Neural progenitor cell (in vitro differentiated cells): ENCODE measurements at places on chromosomes 3 and 15. TPM values are rescaled to one million over a fixed set of nuclear protein-coding genes. Genes with fewer than 3 reads are reported as not detected.
A peak's percentile ranks its signal among the peaks of the same experiment; 100 is the strongest.

- H3K27ac ChIP-seq = no peak overlapping the region
- H3K36me3 ChIP-seq = no peaks in the 10 kb centered on the region
- no peaks in the 10 kb centered on the region for H3K27me3 ChIP-seq
Measured at GRCh38 chr3:72176537-72177041, 391.6 kb upstream of the PROK2 start.

The LMOD3 gene
- total RNA-seq = not detected in 2 replicates

- H3K27ac ChIP-seq = no peak overlapping the region
- no peak overlapping the region for H3K4me3 ChIP-seq
- no peak for DNase-seq
- no peaks in the 10 kb centered on the region for H3K27me3 ChIP-seq
Measured at GRCh38 chr15:93866948-93867347, 364.4 kb upstream of the MCTP2 start.

The NEK10 gene
- total RNA-seq = 0.54 and 1.1 TPM in 2 replicates

The MCF2L2 gene
- total RNA-seq = 10.4 and 11.1 TPM in 2 replicates

DNA sequence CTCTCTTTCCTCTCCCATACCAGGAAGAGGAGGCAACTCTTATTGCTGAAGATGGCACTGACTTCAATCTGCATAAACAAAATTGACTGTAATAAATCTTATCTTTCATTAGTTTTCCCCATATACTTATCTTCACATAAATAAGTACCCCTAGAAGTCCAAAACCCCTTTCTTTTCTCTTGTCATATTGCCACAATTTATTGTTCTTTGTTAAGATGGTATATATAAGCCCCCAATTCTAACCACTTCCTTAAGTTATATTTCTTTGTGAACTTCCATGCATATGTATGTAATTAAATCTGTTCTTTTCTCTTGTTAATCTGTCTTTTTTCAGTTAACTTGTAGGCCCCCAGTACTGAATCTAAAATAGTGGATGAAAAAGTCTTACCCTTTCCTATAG is 68.8 kb downstream of the TNIK start:
- H3K27ac ChIP-seq = no peak overlapping the region
- H3K4me1 ChIP-seq = peaks cover 56% of the 10 kb centered on the region
- no peak overlapping the region for H3K4me3 ChIP-seq
- no peak for DNase-seq
- no peaks in the 10 kb centered on the region for H3K27me3 ChIP-seq

DNA sequence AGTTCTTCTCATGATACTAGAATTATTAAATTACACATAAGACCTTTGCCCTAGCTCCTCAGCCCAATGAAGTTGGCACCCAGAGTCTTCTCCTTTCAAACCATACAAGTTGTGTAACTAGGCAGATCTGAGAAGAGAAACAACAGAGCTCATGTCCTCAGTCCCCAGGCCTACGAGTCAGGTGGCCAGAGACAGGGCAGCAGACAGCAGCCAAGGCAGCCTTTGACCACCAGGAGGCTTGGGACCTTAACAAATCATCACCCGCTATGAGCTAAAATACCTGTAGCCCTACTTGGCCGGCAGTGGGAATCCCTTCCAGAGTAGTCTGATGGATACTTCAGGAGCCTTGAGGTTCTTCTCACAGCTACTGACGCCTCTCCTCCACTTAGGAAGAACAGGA is 18.3 kb downstream of the STIMATE start:
- DNase-seq = no peak
- peaks cover 5% of the 10 kb centered on the region for H3K4me1 ChIP-seq
- H3K36me3 ChIP-seq = no peaks in the 10 kb centered on the region
- H3K27me3 ChIP-seq = no peaks in the 10 kb centered on the region
- no peak overlapping the region for H3K27ac ChIP-seq

DNA sequence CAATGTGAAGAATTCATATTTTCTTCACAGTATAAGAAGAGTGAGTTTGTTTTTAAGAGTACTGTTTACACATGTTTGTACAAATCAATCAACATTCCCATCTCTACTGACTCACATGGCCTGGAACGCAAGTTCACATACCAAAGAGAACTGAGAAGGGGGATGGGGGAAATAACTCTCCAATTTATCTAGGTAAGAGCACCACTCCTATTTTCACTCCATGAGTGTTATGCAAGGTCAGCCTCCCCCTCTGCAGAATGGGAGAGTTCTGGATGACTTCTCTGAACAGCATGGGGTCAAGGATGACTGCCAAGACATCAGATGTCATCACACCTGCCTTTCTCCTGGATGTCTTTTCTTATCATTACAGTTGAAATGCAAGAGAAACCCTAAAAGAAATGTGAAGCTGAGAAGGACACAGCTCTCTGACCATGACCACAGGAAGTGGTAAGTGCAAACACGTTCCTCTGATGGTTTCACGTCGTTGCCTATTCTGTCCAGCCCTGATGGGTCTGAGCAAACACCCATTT is 95.2 kb downstream of the SEMA6D start:
- H3K4me1 ChIP-seq = no peaks in the 10 kb centered on the region
- H3K4me3 ChIP-seq = no peak overlapping the region
- no peak overlapping the region for H3K27ac ChIP-seq
- no peak for DNase-seq

The SLC22A13 gene
- total RNA-seq = 0.21 TPM in 1 of 2 replicates, not detected in the other

DNA sequence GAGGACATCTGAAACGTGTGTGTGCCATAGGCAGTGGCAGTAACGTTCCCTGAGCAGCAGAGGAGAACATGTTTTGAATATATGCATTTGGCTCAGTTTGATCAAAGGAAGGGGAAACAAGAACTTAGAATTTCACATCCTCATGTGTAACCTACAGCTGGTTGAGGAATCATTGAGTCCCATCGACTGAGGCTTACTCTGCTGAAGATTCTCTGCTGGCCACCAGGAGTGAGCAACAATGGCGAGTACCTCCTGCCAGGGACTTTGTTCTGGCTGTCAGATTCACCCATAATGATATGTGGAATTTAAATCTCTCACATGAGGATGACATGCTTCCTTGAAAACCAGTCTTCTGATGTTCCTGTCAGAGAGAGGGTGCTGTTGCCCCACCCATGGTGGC is 21.3 kb downstream of the GORASP1 start:
- DNase-seq = no peak
- peaks cover 21% of the 10 kb centered on the region for H3K36me3 ChIP-seq
- H3K4me3 ChIP-seq = no peak overlapping the region
- no peaks in the 10 kb centered on the region for H3K27me3 ChIP-seq

GRCh38 chr15:74958320-74958907 is 1.8 kb upstream of the RPP25 start:
- peaks cover 28% of the 10 kb centered on the region for H3K4me1 ChIP-seq
- no peak overlapping the region for H3K27ac ChIP-seq
- peaks cover 89% of the 10 kb centered on the region for H3K27me3 ChIP-seq
- no peaks in the 10 kb centered on the region for H3K36me3 ChIP-seq
- H3K4me3 ChIP-seq = peak overlapping the region; percentile 49

- DNase-seq = no peak
- peaks cover 42% of the 10 kb centered on the region for H3K36me3 ChIP-seq
- no peak overlapping the region for H3K4me3 ChIP-seq
- no peaks in the 10 kb centered on the region for H3K4me1 ChIP-seq
Measured at GRCh38 chr3:179330438-179330837, 7.6 kb downstream of the ZNF639 start.

- H3K27ac ChIP-seq = no peak overlapping the region
- no peak for DNase-seq
- peaks cover 13% of the 10 kb centered on the region for H3K4me1 ChIP-seq
- H3K4me3 ChIP-seq = no peak overlapping the region
- H3K27me3 ChIP-seq = no peaks in the 10 kb centered on the region
Measured at GRCh38 chr3:184697845-184698244, 14.0 kb downstream of the MAGEF1 start.

DNA sequence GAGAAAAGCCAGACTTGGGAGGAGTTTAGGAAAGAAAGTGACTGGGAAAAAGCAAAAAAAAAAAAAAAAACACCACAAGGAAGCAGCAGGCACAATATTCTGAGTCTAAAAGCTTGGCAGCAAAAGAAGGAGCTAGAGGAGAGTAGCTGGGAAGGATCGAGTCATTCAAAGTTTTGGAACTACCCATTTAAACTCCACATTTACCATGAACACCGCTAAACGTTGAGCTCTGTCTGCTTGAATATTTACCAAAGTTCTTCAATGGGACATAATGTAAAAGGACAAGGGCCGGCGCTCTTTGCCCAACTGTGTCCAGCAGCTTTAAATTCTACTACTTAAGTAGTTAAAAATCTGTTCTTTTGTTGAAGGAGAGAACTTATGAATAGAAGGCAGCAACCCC is 481.9 kb downstream of the FOXP1 start:
- DNase-seq = no peak
- no peaks in the 10 kb centered on the region for H3K36me3 ChIP-seq
- no peaks in the 10 kb centered on the region for H3K27me3 ChIP-seq

GRCh38 chr3:183745300-183746098 is 47.9 kb downstream of the YEATS2 start:
- H3K27ac ChIP-seq = peak overlapping the region; percentile 76
- DNase-seq = peak; percentile 64
- no peak overlapping the region for H3K4me3 ChIP-seq
- no peaks in the 10 kb centered on the region for H3K4me1 ChIP-seq
- no peaks in the 10 kb centered on the region for H3K27me3 ChIP-seq

GRCh38 chr15:67809441-67809840 is 15.9 kb upstream of the SKOR1 start:
- DNase-seq = no peak
- peaks cover 30% of the 10 kb centered on the region for H3K4me1 ChIP-seq
- no peaks in the 10 kb centered on the region for H3K36me3 ChIP-seq
- H3K27me3 ChIP-seq = no peaks in the 10 kb centered on the region
- H3K4me3 ChIP-seq = no peak overlapping the region

The OXTR gene
- total RNA-seq = 2.0 and 3.9 TPM in 2 replicates

DNA sequence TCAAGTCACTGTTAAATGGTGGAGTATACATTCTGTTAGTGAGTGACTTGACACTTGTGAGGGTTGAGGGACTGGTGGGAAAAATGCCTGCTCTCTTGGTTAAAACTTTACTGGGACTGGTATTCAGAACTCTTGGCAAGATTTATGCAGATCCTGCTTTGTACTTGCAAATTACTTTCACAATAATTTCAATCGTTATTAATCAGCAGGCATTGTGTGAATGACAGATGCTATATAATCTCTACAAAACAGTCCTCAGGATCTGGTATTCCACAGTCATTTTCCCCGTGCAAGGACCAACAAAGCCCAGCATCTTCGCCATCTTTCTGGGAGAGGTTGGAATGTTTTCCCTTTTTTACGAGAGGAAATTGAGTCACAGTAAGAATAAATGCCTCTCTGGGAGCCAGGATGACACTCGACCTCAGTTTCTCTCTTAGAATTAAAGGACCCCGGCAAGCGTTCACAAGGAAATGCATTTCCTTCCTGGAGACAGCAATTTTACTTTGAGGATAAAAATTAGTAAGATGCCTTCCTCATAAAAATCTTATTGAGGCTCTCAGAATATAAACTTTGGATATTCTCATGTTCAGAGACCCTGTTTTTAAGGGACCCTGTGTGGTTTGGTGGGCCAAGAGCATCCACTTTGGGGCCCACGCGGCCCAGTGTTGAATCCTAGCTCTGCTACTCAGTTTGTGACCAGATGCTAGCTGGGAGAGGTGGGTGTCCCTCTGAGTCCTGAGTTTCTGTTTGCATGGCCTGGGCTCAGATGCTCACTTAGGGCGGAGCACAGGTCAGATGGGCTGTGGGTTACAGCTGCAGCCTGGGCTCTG is 45.3 kb upstream of the PLCL2 start:
- peak; percentile 6 for DNase-seq
- peaks cover 18% of the 10 kb centered on the region for H3K4me1 ChIP-seq
- no peaks in the 10 kb centered on the region for H3K27me3 ChIP-seq
- no peak overlapping the region for H3K27ac ChIP-seq
- no peak overlapping the region for H3K4me3 ChIP-seq
- no peaks in the 10 kb centered on the region for H3K36me3 ChIP-seq

GRCh38 chr3:155110996-155111901 is 31.1 kb downstream of the MME start:
- H3K36me3 ChIP-seq = no peaks in the 10 kb centered on the region
- DNase-seq = no peak
- H3K27ac ChIP-seq = no peak overlapping the region

GRCh38 chr15:99409560-99409959 is 156.2 kb upstream of the MEF2A start:
- H3K27ac ChIP-seq = no peak overlapping the region
- DNase-seq = no peak
- no peak overlapping the region for H3K4me3 ChIP-seq
- no peaks in the 10 kb centered on the region for H3K36me3 ChIP-seq
- H3K4me1 ChIP-seq = no peaks in the 10 kb centered on the region

- H3K4me3 ChIP-seq = no peak overlapping the region
- no peak for DNase-seq
- no peaks in the 10 kb centered on the region for H3K27me3 ChIP-seq
- H3K4me1 ChIP-seq = peaks cover 37% of the 10 kb centered on the region
- H3K27ac ChIP-seq = no peak overlapping the region
- H3K36me3 ChIP-seq = no peaks in the 10 kb centered on the region
Measured at GRCh38 chr3:188574885-188575284, 420.9 kb downstream of the LPP start.

The SGO1 gene
- total RNA-seq = 48.2 and 59.2 TPM in 2 replicates

DNA sequence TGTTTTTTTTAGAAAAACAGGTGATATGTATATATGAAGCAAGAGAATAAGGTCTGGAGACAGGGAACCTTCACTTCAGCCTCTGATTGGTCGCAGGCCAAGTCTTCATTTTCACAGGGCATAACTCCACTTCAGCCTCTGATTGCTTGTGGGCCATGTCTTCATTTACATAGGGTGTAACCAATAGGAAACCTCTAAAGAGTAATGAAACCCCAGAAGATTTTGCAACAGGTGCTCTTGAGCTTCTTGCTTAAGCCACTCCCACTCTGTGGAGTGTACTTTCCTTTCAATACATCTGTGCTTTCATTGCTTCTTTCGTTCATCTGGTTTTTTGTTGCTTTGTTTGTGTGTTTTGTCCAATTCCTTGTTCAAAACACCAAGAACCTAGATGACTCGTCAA is 22.6 kb upstream of the SCG3 start:
- no peaks in the 10 kb centered on the region for H3K36me3 ChIP-seq
- no peak for DNase-seq
- no peaks in the 10 kb centered on the region for H3K27me3 ChIP-seq
- no peak overlapping the region for H3K27ac ChIP-seq
- H3K4me3 ChIP-seq = no peak overlapping the region
- H3K4me1 ChIP-seq = no peaks in the 10 kb centered on the region

GRCh38 chr3:169869484-169870220 is at the start of gene LRRC31:
Gene LRRC31 (minus strand): TSS chr3:169869935. CDS start chr3:169869807, 128 bp downstream.
- no peaks in the 10 kb centered on the region for H3K27me3 ChIP-seq
- no peaks in the 10 kb centered on the region for H3K36me3 ChIP-seq
- H3K27ac ChIP-seq = no peak within 1 kb of the TSS
- no peak for DNase-seq
